Daoy (cell line): ENCODE measurements at places on chromosomes 1 and 21. TPM values are rescaled to one million over a fixed set of nuclear protein-coding genes. Genes with fewer than 3 reads are reported as not detected.
A peak's percentile ranks its signal among the peaks of the same experiment; 100 is the strongest.

KMO gene
- 0.17 and 17.1 TPM in 2 replicates for total RNA-seq

GRHL3 gene
- not detected in 2 replicates for total RNA-seq

KCNK1 gene
- total RNA-seq: 12.7 and 19.3 TPM in 2 replicates

SIM2 gene
- 12.9 and 16.5 TPM in 2 replicates for total RNA-seq

SLAMF7 gene
- total RNA-seq: 0.03 and 0.91 TPM in 2 replicates

DNA sequence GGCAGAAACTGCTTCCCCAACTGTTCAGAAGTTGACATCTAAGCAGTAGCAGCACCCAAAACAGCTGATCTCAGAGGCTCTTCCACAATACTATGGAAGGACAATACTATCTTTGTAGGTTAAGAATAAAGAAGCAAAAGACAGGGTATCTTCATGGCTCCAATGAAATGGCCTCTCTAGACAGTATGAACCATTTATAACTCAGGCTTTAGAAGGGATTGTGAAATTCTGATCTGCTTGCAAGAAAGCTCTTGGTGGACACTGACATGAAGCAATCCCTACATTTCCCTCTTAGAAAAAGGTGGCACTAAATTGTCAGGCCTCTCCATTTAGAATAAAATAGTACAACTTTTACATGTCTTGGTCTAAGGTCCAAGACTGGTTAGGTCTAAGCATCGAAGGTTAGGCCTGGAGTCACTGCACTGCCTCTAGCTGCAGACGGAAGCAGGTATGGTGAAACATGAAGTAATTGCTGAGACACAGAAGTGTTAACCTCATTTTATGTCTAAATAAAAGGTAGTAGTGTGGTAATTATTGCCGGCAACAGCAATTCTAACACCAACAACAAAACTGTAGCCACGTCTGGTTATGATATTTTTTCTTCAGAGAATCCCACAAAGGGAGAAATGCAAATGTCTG lies 50.6 kb upstream of the HP1BP3 start:
- no peak for DNase-seq

DNA sequence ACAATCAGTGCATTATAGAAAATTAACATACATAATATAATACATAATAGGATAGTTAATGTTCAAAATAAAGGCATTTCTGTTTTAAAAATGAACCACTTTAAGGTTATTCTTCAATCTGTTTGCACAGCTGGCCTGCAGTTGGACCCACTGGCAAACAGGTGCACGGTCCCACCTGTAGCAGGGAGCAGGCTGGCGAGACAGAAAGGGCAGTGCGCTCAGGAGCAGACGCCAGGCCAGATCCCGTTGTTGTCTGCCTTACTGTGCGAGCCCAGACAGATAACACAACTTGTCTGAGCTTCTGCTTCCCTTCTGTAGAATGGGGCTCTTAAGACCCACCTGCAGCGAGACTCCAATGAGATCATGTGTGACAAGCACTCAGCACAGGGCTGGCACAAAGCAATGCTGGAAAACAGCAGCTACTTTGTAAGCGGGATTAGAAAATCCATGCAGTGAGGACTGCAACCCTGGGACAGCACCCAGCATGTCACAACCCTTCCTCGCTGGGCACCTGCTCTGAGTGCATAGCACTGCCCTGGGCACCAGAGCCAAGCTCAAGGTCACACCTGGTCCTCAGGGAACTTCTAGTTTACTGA lies 33.5 kb downstream of the VPS26C start:
- DNase-seq: no peak

GRCh38 chr1:234988536-234988935 lies 140.1 kb downstream of the TOMM20 start:
- no peak for DNase-seq

- DNase-seq: no peak
These were observed 294.6 kb downstream of the RPS6KC1 start for GRCh38 chr1:213345621-213346020.

DNA sequence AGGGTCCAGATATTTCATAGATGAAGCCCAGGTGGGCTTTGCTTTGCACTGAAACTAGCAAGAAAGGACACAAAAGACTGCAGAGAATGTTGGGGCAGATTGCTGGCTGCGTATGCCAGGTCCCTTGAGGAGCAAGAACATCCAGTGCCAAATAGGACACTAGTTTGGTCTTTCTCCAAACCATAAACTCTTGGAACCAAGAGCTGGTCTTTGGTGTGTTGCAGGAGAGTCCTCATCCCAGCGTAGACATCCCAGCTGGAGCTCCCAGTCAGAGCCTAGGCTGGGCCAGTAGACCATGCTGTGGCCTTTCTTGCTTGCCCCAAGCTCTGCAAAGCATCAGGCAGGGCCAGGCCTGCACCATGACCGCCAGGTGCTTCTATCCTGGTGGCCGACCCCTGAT lies 87.5 kb downstream of the ATP5PO start:
- DNase-seq: no peak

GRCh38 chr1:198632007-198632406 lies 6.8 kb upstream of the PTPRC start:
- DNase-seq: no peak

GRCh38 chr1:74683656-74684055 lies 10.1 kb upstream of the ERICH3 start:
- DNase-seq: no peak

DNA sequence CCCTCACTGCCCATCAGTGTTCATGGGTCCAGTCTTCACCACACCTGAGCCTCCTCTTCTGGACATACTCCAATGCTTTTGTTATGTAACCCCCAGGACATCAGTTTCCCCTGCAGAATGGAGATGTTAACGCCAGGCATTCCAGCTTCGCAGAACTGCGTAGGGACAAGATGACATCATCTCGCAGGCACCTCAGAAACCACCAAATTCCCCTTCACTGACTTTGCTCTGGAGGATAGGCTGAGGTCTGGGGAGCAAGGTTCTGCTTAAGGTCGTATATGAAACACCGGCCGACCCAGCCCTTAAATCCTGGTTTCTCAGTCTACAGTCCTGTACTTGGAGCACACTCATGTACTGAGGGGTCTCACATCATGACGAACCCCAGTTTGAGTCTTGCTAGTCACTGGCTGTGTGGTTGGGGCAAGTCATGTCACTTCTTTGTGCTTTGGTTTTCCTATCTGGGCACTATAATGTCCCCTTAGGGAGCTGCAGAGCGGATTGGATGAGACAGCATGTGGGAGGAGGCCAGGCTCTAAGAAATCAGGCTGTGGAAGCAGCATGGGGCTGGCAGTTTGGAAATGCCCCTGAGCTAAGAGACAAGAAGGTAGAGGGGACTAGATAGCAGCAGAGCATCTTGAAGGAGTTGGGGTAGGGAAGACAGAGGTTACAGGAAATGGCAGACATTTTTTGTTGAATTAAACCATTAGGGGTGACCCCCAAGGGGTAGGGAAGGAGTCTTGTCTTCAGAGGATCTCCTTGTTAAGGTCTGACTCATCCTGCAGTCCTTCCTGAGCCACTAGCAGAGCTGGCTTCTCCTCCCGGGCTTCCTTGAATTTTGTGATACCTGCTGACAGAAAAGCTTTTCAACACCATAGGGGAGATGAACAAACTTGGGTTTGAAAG lies 138.3 kb downstream of the FOXD2 start:
- DNase-seq: peak; percentile 79
